ENCODE measurements at places on chromosomes 12 and 14. TPM values are rescaled to one million over a fixed set of nuclear protein-coding genes. Genes with fewer than 3 reads are reported as not detected.

The SLC38A6 gene
- total RNA-seq, result 8.8 TPM

- DNase-seq, result no peak
Measured at GRCh38 chr12:52811191-52812072, 2.5 kb downstream of the KRT4 start.

DNA sequence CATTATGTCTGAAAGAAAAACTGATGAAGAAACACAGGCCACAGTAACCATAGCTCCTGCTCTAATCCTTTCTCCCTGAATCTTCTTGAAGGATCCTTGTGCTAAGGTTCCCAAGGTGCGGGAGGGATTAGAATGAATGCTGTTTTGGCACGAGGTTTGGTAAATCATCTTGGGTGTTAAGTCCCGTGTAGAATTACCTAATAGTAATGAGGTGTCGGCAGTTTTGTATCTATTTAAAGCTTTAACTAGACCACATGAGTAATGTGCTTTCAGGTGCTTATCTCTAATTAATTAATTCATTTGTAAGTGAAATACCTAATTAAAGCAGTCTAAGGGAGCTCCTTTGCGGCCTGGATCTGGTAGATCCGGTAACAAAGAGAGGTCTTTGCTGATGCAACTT, 53.9 kb downstream of the GNG2 start:
- DNase-seq, result no peak

DNA sequence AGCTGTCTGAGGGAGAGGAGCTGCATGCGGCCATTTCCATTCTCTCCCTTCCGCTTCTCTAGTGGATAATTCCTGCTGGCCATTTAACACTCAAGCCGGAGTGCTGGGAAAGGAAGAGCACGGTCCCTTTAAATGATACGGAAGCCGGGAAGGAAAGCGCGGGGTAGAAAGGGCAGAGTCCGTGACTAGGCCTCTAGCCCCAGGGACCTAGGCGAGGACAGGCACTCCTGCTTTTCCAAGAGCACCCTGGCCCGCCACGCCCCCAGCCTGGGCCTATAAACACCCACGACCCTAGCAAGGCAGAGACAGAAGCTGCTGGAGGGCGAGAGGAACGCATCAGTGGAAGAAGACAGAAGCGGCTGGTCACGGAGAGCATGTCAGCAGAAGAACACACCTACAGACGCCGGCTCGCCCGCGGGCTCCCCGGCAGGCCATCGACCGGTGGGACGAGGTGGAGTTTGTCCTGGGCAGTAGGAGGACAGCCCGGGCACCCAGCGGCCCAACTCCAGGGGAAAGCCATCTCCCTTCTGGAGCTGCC, 1206.6 kb upstream of the TMEM132C start:
- no peak for DNase-seq

DNA sequence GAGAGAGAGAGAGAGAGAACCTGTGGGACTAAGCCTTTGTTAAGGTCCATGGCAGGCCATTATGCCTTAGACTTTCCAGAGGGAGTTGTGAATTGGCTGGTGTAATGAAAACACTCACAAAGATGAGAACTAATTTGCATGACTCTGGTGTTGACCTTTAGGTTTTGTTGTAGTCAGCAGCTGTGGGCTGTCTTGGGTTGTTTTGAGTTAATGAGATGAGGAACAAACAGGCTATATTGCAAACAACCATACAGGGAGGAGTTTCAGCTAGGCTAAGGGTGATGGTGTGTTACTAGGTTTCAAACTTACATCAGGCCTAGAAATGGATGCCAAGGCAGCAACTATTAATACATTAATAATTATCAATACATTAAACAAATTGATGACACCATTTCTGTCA, 26.3 kb downstream of the ATXN7L3B start:
- no peak for DNase-seq

GRCh38 chr12:124453419-124454351, 113.7 kb downstream of the NCOR2 start:
- DNase-seq, result peak; percentile 91

DNA sequence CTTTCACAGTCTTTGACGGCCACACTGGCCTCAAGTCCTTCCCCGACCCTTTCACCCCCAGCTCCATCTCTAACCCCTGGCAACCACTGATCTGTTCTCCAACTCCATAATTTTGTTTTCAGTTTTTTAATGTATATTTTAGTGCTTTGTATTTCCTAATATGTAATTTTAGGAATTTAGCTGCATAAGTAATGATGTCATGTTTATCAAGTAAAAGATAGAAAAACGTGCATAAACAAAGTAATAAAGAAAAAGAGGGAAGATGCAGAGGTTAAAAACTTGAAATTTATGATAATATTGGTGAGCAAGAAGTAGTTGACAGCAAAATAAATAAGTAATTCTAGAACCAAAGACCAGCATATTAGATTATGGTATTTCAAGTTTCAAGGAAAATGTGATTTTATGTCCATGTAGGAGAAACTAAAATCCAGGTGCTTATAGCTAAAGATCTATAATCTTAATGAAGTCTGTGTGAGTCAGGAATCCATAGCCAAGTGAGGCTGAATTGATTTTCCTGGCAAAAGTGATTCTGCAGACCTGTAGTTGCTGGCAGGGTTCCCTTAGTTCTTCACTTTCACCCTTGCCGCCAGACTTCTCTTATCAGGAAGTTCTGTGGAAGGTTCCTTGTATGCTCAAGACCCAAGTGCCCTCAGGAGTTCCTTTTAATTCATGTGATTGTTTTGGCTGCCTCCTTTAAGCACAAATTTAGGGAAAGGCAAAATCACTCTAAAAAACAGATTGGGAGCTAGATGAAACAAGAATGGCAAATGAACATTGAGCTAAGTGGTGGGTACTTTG, 24.4 kb downstream of the FBXW8 start:
- no peak for DNase-seq
